ENCODE measurements at places on chromosomes 11 and 22. TPM values are rescaled to one million over a fixed set of nuclear protein-coding genes. Genes with fewer than 3 reads are reported as not detected.
A peak's percentile ranks its signal among the peaks of the same experiment; 100 is the strongest.

DNA sequence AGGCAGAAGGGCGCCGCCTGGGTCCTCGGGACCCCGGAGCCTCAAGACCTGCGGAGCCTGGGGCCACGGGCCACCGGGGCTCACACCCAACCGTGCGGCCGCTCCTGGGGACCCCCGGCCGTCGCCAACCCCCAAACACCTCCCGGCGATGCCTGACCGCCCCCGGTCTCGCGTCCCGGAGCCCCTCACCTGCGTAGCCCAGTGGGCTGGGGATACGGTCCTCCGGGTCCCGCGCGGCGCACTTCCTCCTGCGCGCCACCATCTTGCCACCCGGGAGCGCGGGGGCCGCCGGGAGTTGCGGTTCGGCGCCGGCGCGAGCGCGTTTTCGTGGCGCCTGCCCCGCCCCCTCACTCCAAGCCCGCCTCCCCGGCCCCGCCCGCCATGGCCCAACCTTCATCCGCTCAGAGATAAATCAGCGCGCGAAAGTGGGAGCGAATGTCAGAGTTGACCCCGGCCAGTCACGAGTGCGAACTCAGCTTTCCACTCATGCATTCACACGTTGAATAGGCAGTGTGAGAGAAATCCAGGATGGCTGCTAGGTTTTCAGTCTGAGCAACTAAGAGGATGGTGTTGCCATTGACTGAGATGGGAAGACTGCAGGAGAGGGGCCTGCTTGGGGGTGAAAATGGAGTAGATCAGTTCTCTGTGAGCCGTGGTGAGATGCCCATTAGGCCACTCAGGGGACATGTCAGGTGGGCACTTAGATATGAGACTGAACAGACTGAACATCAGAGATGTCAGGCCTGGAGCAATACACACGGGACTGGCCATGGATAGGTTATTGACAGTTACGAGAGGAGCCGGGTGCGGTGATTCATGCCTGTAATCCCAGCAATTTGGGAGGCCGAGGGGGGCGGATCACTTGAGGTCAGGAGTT lies at the start of gene RRP7A:
TSS of gene RRP7A (minus strand) at position 272 of the 877 bp plus-strand sequence. CDS start at position 262, 10 bp downstream.
- peak; percentile 58 for DNase-seq

CHEK2 gene
- 17.1 TPM for total RNA-seq

DNA sequence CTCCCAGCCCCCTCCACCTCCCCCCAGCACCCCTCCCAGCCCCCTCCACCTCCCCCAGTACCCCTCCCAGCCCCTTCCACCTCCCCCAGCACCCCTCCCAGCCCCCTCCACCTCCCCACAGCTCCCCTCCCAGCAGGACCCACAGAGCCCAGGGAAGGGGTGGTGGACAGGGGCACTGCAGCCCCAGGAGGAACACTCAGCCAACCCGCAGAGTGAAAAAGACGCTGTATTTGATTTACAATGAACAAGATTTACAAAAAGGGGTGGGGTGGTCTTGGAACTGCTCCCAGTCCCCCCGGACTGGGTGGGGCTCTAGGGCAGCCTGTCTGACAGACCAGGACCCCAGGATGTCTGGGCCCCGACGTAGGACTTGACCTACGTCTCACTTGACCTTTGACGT lies 4.6 kb upstream of the MAPK11 start:
- no peak for DNase-seq

GRCh38 chr11:118304227-118304567 lies 333 bp upstream of the CD3E start:
- DNase-seq: no peak

GRCh38 chr22:24937114-24937513 lies 9.4 kb downstream of the LHFPL7 start:
- peak; percentile 32 for DNase-seq

GRCh38 chr11:80635178-80635577 lies 1194.3 kb upstream of the TENM4 start:
- DNase-seq: no peak

GRCh38 chr22:43015677-43016042 lies 711 bp upstream of the PACSIN2 start:
- no peak for DNase-seq

SEPTIN5 gene
- 18.4 TPM for total RNA-seq

DNA sequence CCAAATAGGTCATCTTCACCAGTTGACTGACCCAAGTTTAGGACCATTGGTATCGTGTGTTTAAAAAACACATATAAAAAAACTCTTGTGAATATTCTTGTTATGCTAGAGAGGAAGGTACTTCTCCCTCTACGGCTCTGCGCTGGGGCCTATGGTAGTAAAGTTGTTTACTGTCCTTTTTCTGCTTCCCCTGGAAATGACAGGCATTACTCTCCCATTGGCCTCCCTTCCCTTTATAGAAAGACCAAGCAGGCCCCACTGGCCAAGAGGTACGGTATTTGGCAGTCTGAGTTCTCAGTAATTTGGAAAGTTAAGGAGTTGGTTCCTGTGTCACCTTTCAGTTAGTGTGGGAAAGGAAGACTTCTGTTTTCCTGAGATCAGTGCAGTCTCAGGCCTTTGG lies 6.5 kb downstream of the THYN1 start:
- no peak for DNase-seq

DNA sequence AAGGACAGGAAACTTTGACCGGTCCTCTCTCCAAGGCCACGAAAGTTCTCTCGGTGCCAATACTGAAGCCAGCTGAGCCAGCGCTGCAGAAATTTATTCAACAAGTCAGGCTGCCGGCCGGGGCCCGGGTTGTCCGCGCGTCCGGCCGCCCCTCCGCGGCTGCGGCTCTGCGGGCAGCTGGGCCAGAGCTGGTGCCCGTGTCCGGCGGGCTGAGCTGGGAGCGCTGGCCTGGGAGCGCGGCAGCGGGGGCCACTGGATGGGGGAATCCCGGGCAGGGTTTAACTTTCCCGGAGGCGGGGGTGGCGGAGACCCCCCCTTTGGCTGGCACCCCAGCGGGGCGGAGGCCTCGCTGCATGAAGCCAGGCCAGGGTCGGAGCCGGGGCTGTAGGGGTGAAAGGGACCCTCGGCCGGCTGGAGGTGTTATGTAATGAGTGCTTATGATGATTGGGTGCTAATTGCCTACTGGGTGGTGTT lies 12.3 kb upstream of the CACNA1I start:
- DNase-seq: no peak

- no peak for DNase-seq
Observed at GRCh38 chr11:64064374-64065140, 28.8 kb downstream of the FLRT1 start.

- DNase-seq: no peak
Observed at GRCh38 chr11:2940921-2941821, 12.0 kb upstream of the PHLDA2 start.

PTPRCAP gene
- total RNA-seq: 0.45 TPM

- DNase-seq: peak; percentile 48
Observed at GRCh38 chr11:107370390-107370789, 87.2 kb downstream of the CWF19L2 start.

Measured in fibroblast of the aortic adventitia (primary cell).